ENCODE measurements at places on chromosomes 1 and 21. TPM values are rescaled to one million over a fixed set of nuclear protein-coding genes. Genes with fewer than 3 reads are reported as not detected.

The TDRD10 gene
- total RNA-seq, result not detected

The LRRC53 gene
- not detected for total RNA-seq

The ASAP3 gene
- total RNA-seq, result 1.0 TPM

The TRIM45 gene
- total RNA-seq, result 0.78 TPM

The CR1L gene
- total RNA-seq, result not detected

Data from activated T-helper 17 cell treated with anti-CD3 and anti-CD28 coated beads, Interleukin-2, amount 50 U/mL, for 72 hours (primary cell).